Thyroid gland (tissue), 4 donors: ENCODE measurements at places on chromosomes 12 and 14.
A peak's percentile ranks its signal among the peaks of the same experiment; 100 is the strongest.

- DNase-seq, result no peak
These were observed 382.1 kb downstream of the TMEM121 start for GRCh38 chr14:105908481-105908911.

GRCh38 chr12:108594-108993 lies 42.0 kb downstream of the IQSEC3 start:
- DNase-seq, result peak; percentile 59

- DNase-seq, result no peak
These were observed 21.8 kb upstream of the C14orf180 start for GRCh38 chr14:104557766-104558165.

DNA sequence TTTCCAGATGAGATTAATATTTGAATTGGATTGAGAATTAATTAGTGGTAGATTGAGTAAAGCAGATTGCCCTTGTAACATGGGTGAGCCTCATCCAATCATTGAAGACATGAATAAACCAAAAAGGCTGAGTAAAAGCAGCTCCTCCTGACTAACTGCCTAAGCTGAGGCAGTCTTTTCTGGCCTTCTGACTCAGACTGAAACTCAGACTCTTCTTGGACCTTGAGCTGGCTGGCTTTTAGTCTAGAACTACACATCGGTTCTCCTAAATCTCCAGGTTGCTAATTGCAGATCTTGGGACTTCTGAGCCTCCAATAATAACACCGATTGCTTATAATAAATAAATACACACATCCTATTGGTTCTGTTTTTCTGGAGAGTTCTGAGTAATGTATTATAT lies 24.0 kb downstream of the FKBP11 start:
- no peak for DNase-seq

DNA sequence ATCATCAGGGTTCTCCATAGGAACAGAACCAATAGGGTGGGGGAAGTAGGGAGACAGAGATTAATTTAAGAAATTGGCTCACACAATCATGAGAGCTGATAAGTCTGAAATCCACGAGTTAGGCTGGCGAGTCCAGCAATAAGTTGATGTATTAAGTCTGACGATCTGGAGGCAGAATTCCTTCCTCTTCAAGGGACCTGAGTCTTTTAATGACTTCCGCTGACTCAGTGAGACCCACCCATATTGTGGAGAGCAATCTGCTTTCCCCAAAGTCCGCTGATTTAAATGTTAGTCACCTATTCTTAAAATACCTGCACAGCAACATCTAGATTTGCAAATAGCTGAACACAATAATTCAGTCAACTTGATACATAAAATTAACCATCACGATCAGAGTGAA lies 97.8 kb downstream of the SPTSSA start:
- no peak for DNase-seq

- DNase-seq, result peak; percentile 63
These were observed 4.1 kb upstream of the PLEK2 start for GRCh38 chr14:67416085-67416484.

DNA sequence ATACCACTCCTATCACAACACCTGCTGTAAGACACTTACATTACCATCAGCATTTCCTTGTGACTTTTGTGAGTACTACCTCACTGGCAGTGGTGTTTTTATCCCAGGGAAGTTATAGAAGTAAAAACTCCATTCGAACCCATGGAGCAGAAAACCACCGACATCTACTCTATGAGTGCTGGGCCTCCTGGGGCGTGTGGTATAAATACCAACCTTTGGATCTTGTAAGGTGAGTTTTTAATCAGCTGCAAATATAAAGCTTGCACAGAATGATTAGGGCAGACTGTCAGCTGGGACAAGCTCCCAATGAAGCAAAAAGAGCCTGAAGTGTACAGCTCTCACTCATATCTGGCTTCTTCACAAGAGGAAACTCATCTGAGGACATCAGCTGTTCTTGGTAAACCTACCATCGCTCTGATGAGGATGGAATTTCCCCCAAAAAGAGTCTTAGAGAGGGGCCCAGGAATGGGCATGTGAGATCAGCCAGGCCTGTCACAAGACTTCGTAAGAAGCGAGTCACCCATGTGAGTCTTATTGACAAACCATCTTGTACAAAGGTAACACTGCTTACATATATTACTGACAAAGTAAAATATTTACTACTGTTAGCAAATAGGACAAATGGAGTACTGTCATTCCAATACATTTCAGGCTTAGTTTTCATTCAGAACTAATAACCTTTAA lies 170.0 kb downstream of the SLC5A8 start:
- no peak for DNase-seq
